ENCODE measurements at places on chromosomes 5 and 9. TPM values are rescaled to one million over a fixed set of nuclear protein-coding genes. Genes with fewer than 3 reads are reported as not detected.

Gene TAS2R1
- not detected for total RNA-seq

Gene PLK2
- total RNA-seq = 372 TPM

Gene ADAMTS13
- total RNA-seq = 0.86 TPM

Gene SUB1
- 185 TPM for total RNA-seq

Gene ANKRD33B
- total RNA-seq = 14.9 TPM

GRCh38 chr5:133681896-133682295, 69.6 kb upstream of the FSTL4 start:
- no peaks in the 10 kb centered on the region for H3K36me3 ChIP-seq
- H3K4me1 ChIP-seq = peaks cover 22% of the 10 kb centered on the region
- DNase-seq = no peak
- H3K4me3 ChIP-seq = no peak overlapping the region

GRCh38 chr5:14405267-14405666, 176.3 kb upstream of the OTULINL start:
- H3K4me1 ChIP-seq = peaks cover 42% of the 10 kb centered on the region
- no peaks in the 10 kb centered on the region for H3K27me3 ChIP-seq
- peak overlapping the region; percentile 35 for H3K4me3 ChIP-seq
- peak overlapping the region; percentile 90 for H3K27ac ChIP-seq
- peak; percentile 72 for DNase-seq

GRCh38 chr9:109652971-109653370, 127.0 kb upstream of the PALM2AKAP2 start:
- H3K27ac ChIP-seq = peak overlapping the region; percentile 63
- H3K4me3 ChIP-seq = 0 out of 2 replicates have a peak overlapping the region, but pooled peaks have one; percentile 2
- no peaks in the 10 kb centered on the region for H3K27me3 ChIP-seq
- peaks cover 20% of the 10 kb centered on the region for H3K4me1 ChIP-seq

DNA sequence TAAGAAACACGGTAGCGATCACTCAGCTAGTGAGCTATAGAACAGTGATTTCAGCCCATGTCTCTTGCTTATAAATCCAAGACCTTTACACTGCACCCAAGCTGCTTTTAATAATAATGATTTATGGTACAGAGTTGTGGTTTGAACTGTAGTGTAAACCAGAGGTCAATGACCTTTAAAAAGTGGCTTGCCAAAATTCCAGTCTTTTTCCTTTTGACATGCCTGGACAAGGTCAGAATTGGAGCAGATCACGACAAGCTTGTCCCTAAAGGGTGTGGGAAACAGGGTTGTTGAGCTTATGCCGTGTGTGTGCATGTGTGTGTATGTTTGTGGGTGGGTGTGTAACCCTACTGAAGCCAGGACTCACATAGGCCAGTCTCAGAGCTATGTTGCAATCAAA, 225.3 kb upstream of the CLINT1 start:
- no peaks in the 10 kb centered on the region for H3K4me1 ChIP-seq
- no peak overlapping the region for H3K4me3 ChIP-seq
- no peak for DNase-seq

DNA sequence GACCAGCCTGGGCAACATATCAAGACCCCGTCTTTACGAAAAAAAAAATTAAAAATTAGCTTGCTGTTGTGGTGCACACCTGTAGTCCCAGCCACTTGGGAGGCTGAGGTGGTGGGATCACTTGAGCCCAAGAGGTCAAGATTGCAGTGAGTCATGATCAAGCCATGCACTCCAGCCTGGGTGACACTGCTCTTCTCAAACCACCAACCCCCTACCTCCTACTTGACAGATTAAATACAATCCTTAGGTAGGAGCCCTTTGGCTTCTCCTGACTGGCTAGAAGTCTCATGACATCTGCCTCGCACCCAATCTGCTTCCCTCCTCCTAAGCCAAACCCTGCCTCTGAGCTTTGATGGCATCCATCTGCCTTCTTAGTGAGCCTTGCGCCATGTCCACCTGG, 11.6 kb upstream of the FBP1 start:
- H3K4me3 ChIP-seq = no peak overlapping the region
- H3K36me3 ChIP-seq = no peaks in the 10 kb centered on the region
- 0 out of 2 replicates have a peak overlapping the region, but pooled peaks have one; percentile 18 for H3K27ac ChIP-seq
- peaks cover 32% of the 10 kb centered on the region for H3K4me1 ChIP-seq
- DNase-seq = peak; percentile 33

GRCh38 chr9:114206221-114206789, 51.0 kb downstream of the COL27A1 start:
- no peak overlapping the region for H3K4me3 ChIP-seq
- H3K27me3 ChIP-seq = no peaks in the 10 kb centered on the region
- DNase-seq = no peak
- H3K4me1 ChIP-seq = no peaks in the 10 kb centered on the region

DNA sequence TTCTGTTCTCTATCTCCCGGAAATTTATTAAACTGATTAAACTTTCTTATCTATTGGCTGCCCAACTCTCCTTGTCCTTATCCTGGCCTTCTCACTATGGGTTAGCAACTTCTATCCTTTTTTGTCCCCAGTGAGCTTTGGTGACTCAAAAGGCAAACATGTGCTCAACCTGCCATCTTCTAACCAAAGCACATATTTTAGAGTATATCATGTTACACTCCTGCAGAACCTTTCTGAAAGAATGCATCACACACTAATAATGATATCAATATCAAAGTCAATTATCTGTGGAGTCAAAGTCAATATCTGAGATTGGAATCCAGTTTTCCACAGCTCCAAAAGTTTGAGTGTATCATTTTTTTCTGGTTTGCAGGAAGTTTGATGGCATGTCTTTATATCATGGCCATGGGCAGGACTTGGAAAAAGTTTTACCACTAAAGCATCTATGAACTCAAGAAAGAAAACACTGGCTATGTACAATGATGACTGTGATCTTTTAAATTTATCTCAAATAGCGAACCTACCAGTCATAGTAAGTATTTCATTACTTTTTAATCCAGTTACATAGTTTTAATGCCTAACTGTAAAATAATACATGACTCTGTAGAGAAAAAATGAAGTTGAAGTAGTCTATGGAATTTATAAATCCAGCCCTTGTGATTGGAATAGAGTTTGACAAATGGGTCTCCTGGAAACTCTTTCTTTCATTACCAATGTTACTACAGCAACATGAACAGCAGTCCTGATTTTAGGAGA, 166.8 kb downstream of the DROSHA start:
- H3K27me3 ChIP-seq = peaks cover 24% of the 10 kb centered on the region
- no peaks in the 10 kb centered on the region for H3K4me1 ChIP-seq
- H3K4me3 ChIP-seq = no peak overlapping the region
- peak; percentile 9 for DNase-seq
- no peaks in the 10 kb centered on the region for H3K36me3 ChIP-seq

DNA sequence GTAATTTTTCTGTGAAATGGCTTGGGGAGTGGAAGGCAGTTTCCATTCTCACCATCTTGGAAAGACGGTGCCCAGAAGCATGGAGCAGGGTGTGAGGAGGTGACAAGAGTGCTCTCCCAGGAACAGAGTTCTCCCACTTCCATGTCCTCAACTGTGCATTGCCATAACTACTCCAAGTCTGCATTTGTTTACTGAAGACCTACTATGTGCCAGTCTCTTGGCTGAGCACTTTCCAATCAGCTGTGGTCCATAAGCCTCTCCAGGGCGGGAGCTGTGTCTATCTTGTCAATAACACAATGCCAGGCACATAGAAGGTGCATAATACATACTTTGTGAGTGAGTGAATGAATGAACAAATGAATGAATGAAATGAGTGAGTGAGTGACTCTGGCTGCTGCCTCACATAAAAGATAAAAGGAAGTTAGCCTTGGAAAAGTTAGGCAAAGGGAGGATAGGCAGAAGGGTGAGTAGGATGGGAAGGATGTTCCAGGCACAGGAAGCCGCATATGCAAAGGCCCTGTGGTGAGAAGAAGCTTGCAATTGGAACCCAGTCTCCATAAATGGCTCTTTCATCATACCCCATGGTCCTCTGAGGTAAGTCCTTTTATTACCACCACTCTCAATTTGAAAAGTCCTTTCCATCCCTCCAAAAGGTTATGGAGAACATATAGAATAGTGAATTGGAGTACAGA, 31.3 kb upstream of the SH3PXD2B start:
- H3K4me1 ChIP-seq = no peaks in the 10 kb centered on the region
- DNase-seq = no peak
- H3K27me3 ChIP-seq = no peaks in the 10 kb centered on the region
- H3K27ac ChIP-seq = no peak overlapping the region
- H3K36me3 ChIP-seq = no peaks in the 10 kb centered on the region

- no peaks in the 10 kb centered on the region for H3K4me1 ChIP-seq
- DNase-seq = no peak
- H3K27me3 ChIP-seq = peaks cover 8% of the 10 kb centered on the region
- no peaks in the 10 kb centered on the region for H3K36me3 ChIP-seq
- no peak overlapping the region for H3K27ac ChIP-seq
- no peak overlapping the region for H3K4me3 ChIP-seq
Observed at GRCh38 chr9:138077898-138078540, 200.4 kb downstream of the CACNA1B start.

DNA sequence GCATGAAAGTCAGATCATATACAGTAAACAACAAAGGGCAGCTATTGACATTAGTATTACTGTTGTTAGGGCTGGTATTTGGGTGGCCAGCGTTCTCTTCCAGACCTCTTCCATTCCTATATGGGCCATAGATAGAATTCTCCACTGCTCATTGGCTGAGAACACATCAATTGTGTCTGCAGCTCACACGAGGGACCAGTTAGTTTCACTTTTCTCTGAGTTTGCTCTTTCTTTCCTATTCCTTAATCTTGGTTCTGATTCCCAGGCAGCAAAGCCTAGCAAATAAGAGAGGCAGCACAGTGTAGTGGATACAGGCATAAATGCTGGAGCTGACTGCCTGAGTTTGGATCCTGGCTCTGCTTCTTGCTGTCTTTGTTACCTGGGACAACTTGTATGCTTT, 476.4 kb downstream of the SPOCK1 start:
- no peak overlapping the region for H3K27ac ChIP-seq
- H3K27me3 ChIP-seq = no peaks in the 10 kb centered on the region
- H3K36me3 ChIP-seq = no peaks in the 10 kb centered on the region
- no peak overlapping the region for H3K4me3 ChIP-seq
- H3K4me1 ChIP-seq = no peaks in the 10 kb centered on the region

DNA sequence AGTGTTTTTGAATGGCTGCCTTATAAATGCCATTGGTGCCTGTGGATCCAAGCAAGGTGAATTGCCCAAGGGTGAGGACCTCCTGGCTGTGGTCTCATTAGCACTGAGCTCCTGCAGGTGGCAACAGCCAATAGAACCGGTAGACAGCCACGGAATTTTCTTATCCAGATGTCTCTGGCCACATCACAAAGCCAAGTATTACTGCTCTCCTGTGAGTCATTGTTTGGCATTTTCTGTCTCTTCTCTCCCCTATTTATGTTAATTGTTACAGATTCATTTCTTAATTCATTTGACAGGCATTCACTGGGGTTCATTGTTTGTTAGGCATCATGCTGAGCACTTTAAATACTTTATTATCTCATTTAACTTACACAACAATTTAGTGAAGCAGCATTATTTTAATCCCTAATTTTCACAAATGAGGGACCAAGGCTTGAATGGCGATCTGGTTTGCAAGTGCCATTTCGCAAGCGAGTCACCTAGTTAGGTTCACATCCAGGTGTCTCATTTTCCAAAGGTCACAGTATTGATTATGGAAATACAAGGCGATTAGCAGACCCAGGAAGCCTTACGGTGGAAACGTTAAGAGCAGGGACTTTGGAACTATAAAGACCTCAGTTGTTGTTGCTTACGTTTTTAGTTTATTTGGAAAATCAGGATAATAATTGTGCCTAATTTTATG, 58.2 kb upstream of the DPYSL3 start:
- H3K36me3 ChIP-seq = no peaks in the 10 kb centered on the region
- H3K27ac ChIP-seq = no peak overlapping the region
- peak; percentile 48 for DNase-seq
- H3K4me1 ChIP-seq = peaks cover 4% of the 10 kb centered on the region
- no peak overlapping the region for H3K4me3 ChIP-seq

DNA sequence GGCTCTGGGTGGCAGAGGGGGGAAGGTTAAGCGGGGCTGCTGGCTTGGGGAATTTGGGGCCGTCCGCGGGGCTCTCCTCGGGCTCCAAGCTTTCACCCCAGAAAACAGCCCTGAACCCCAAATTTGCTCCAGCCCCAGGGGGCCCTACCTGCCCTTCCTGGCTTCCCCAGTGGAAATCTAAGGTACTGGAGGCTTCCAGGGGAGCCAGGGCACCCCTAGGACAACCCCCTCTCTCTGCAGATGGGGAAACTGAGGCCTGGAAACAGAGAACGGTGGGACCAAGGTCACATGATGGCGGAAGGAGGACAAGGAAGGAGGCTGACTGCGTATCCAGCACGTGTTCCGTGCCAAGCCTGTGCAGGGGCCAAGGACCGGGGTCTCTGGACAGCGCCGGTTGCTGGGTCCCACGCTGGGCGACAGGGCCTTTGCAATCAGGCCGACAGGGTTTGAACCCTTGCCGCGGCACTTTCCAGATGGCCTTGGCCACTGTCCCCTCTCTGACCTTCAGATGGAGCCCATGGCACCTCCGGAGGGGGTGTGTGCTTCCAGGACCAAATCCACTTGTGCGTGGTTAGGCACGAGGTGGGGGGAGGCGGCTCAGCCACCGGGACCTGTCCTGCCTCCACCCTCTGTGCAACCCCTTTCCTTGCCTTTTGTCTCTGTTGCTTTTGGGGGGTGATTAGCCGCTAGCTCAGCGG, 183.1 kb downstream of the C9orf50 start:
- H3K4me3 ChIP-seq = peak overlapping the region; percentile 76
- DNase-seq = no peak
- no peak overlapping the region for H3K27ac ChIP-seq
- no peaks in the 10 kb centered on the region for H3K36me3 ChIP-seq

DNA sequence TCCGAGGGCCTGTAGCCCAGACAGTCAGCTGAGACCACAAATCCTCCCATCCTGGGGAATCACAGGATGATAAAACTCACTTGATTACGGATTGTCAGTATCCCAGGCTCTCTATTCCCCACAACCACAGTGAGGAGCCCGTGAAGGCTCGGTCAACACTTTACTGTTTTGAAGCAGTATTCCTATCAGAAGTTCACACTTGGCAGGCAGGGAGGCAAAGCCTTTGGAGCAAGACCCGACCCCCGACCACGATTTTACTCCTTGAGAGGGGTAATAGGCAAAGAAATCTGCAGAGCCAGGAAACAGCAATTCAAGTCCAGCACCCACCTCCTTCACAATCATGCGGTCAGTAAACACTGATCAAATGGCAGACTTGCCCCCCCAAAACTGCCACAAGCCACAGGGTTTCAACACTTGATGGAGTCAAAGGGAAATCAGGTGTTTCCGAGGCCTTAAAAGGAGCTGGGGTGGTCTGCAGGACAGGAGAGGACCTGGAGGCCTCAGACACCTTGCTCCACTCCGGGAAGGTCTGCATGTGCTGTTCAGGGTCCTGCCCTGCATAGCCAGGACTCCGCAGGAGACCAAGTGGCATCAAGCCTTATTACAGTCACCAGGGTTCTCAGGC, 25.2 kb downstream of the BICD2 start:
- no peak for DNase-seq
- no peaks in the 10 kb centered on the region for H3K27me3 ChIP-seq
- no peaks in the 10 kb centered on the region for H3K4me1 ChIP-seq
- no peak overlapping the region for H3K4me3 ChIP-seq
- H3K27ac ChIP-seq = no peak overlapping the region
- H3K36me3 ChIP-seq = no peaks in the 10 kb centered on the region

DNA sequence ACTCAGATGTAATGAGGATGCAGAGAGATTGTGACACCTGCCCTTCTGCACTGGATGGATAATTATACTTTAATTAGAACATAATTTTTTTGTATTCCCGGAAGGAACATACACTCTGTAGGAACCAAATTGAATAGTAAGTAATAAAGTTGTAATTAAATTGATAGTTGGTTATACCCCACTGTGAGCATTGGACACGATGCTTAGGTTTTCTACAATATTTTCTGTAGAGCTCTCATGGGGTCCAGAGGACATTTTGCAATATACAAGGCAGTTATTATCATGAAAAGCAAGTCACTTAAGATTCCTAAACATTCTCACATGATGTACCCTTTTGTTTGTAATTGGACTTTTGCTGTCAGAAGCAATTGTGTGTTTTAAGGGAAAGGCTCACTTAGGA, 63.4 kb downstream of the DIRAS2 start:
- H3K27ac ChIP-seq = no peak overlapping the region
- no peak overlapping the region for H3K4me3 ChIP-seq
- H3K36me3 ChIP-seq = no peaks in the 10 kb centered on the region
- no peaks in the 10 kb centered on the region for H3K4me1 ChIP-seq
